RPMI7951 (cell line): ENCODE measurements at places on chromosomes 12 and 14.

- no peak for DNase-seq
Measured at GRCh38 chr14:89141862-89142261, 275.2 kb downstream of the FOXN3 start.

- no peak for DNase-seq
Measured at GRCh38 chr14:69676723-69677122, 65.3 kb downstream of the SUSD6 start.

- DNase-seq: peak; percentile 76
Measured at GRCh38 chr12:56193025-56193578, 3.8 kb upstream of the SMARCC2 start.

DNA sequence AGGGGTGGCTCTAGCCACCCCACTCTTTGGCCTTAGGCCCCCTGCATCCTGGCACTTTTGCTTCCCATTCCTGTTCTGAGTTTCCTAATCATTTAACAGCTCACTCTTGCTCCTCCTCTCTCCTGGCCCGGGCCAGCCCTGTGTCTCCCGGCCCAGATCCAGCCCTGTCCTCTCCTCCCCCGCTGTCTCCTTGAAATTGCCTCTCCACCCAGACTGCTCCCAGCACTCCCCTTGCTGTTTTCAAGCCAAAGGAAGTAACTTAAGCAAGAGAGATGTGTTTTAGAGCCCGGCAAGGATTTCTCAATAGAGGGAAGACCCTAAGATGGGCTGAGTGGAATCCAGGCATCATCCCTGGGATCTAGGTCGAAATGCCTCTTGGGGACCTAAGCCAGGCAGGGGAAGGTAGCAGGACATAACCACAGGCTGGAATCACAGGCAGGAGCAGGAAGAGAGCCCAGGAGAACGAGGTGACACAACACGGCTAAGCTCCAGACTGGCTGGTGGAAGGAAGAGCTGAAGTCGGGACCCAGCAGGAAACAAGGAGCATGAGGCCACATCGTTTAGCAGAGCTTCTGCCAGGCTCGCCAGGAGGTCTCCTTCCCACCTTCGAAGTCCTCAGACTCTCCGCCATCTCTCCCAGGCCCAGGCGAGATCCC, 2.0 kb upstream of the LRP1-AS start:
- DNase-seq: peak; percentile 57

DNA sequence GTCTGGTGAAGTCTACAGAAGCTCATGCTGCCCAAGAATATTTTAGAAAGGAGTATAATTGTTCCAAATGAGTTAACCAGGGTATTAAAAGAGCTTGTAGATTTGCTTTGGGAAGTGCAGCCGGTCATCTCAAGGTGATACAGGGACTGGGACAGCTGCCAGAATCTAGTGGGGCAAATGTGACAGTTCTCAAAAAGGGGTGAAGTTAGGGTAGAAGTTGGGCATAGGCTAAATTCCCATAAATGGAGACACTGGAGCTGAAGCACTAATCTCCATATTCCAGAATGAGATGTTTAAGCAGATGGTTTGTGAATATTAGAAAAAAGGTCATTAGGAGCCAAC, 94.7 kb downstream of the ANO6 start:
- no peak for DNase-seq

- no peak for DNase-seq
Measured at GRCh38 chr12:91885851-91886731, 259.6 kb downstream of the BTG1 start.

- peak; percentile 7 for DNase-seq
Measured at GRCh38 chr14:55881577-55882241, 236.5 kb upstream of the PELI2 start.
